ENCODE measurements at places on chromosomes 1 and 21. TPM values are rescaled to one million over a fixed set of nuclear protein-coding genes. Genes with fewer than 3 reads are reported as not detected.

SASS6 gene
- total RNA-seq, result 9.0 TPM

KRTAP12-2 gene
- total RNA-seq, result not detected

PMVK gene
- total RNA-seq, result 41.5 TPM

ZFP69 gene
- not detected for total RNA-seq

DNA sequence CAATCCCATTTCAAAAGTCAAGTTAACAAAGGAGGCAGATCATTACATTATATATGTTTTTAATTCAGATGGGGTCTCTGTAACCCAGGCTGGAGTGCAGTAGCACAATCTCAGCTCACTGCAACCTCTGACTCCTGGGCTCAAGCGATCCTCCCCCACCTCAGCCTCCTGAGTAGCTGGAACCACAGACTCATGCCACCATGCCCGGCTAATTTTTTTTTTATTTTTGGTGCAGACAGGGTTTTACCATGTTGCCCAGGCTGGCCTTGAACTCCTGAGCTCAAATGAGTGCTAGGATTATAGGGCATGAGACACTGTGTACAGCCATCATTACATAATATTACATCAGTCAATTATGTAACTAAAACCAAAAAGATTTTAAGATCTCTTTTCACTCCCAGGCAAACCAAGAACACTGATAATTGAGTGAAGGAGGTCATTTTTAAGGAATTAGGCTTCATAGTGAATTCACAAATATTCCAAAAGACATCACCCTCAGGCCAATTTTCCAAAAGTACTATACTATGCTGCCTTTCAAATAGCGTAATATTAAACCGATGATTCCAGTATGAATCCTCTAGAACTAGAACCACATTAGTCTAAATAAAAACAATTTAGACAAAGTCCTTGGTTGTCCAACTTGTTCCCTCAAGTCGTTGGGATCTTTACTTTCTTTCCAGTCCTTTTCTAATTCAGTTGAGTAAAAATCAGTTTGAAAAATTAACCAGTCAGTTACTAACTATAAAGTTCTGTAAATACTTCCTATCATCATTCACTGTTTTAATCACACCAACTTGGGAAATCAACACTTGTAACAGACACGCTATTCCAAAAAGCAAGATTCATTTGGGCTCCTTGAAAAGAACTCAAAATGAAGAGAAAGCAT, 16.1 kb downstream of the TOMM20 start:
- DNase-seq, result no peak

- DNase-seq, result peak; percentile 23
Measured at GRCh38 chr1:43832255-43832654, 101.3 kb upstream of the ARTN start.

DNA sequence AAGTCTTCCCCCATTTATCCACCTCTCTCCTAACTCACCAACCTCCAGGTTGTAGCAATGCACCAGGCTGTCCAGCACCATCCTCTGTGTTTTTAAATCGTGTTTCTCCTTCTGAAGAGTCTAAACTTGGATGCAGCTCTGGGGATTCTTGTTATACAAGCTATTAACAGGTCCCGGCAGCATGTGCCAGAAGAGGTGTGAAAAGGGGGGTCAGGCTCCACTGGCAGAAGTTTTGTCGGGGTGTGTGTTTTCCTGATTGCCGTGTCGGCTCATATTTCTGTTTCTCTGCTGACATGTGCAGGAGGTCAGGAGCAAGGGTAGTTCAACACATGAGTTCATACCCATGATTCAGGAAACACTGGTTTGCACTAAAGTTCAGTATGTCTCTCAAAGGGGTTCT, 658.6 kb upstream of the CAMK1G start:
- DNase-seq, result no peak

- DNase-seq, result no peak
Measured at GRCh38 chr21:45003331-45004058, 63.7 kb downstream of the SLX9 start.

DNA sequence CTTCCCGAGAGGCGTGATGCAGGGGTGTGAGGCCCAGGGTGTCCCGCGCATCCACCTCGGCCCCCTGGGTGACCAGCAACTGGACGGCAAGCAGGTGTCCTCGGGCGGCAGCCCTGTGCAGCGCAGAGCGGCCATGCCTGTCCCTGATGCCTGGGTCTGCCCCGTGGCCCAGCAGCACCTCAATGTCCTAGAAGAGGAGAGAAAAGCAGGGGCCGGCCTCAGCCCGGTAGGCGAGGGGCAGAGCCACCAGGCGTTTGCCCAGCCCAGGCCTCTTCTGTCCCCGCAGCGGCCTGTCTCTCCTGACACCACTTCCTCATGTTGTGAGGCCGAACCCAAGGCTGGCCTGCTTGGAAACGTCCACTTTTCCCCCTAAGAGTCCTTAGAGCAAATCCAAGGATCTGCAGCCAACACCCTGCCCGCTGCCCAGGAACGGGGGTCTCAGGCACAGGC, 1.7 kb downstream of the ANKRD65 start:
- DNase-seq, result no peak

- DNase-seq, result no peak
Measured at GRCh38 chr21:36089946-36090345, 20.1 kb downstream of the CBR1 start.

GRCh38 chr1:198205016-198205684, 48.4 kb downstream of the NEK7 start:
- no peak for DNase-seq

GRCh38 chr21:39175154-39175553, 8.1 kb downstream of the PSMG1 start:
- DNase-seq, result peak; percentile 63

DNA sequence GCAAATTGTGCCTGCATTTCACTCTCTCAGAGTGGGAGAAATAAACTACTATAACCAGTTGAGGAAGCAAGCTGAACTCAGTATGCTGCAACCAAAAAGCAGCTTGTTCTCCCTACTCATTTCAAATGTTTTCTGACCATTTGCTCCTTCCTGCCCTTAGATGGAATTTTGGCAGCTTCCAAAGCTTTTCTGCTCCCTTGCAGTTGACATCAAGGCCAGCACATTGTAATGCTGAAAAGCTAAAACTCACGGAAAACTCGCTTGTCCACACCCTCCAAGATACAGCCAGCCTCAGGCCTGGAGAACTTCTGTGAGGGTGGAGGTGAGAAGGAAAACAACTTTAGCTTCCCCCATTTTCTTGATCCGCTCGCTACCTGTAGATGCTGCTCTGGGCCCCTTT, 5.0 kb upstream of the CHML start:
- no peak for DNase-seq

- no peak for DNase-seq
Measured at GRCh38 chr1:24919791-24920532, 10.1 kb downstream of the RUNX3 start.

GRCh38 chr1:22076346-22076745, 23.8 kb downstream of the CDC42 start:
- no peak for DNase-seq

- no peak for DNase-seq
Measured at GRCh38 chr1:32990887-32991286, 26.3 kb upstream of the RNF19B start.

DNA sequence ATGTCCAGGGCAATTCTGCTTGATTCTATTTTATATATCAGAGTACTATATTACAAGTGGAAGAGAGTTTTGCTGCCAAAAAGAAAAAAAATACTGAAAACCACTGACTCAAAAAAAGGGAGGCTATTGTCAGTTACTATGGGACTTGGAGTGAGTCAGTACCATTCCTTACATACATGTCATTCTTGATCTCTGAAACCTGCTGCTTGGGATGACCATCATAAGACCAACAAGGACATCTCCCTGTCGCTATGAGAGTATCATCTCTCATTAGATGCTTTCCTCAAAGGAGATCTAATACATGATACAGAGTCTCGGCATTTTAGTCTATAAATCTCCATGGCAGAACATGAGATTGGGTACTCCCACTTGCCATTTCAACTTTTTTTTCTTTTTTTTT, 11.8 kb upstream of the INPP5B start:
- peak; percentile 45 for DNase-seq

DNA sequence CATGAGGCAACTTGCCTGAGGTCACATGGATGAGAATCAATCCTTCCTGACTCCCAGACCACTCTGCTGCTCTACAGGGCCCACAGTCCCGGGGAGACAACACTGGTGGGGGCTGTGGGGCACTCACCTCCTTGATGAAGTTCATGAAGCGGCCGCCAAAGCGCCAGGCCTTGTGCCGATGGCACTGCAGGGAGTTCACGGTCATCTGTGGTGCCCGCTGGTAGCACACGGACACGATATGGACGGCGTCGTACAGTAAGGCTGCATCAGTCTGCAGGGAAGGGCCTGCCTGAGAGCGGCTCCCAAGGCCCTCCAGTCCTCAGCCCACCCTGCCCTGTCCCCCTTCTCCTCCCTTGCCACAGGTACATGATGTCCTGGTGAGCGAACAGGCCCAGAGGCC, 175.3 kb downstream of the GRIK3 start:
- no peak for DNase-seq

DNA sequence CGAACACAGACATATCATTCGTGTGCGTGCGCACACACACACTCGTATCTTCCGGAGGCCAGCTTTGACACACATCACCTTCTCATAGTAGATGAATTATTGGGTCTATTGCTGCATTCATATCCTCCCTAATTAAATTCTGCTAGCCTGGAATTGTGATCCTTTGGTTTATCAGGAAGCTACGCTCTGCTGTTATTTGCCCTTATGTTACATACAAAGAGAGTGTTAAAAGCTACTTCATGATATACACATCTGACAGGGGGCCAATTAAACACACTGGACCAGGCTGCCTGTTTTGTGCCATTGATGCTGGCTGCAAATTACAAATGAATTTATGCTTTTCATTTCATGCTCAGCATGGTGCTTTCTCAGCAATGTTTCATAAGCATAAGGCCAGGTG, 252.0 kb downstream of the RHOU start:
- DNase-seq, result no peak

DNA sequence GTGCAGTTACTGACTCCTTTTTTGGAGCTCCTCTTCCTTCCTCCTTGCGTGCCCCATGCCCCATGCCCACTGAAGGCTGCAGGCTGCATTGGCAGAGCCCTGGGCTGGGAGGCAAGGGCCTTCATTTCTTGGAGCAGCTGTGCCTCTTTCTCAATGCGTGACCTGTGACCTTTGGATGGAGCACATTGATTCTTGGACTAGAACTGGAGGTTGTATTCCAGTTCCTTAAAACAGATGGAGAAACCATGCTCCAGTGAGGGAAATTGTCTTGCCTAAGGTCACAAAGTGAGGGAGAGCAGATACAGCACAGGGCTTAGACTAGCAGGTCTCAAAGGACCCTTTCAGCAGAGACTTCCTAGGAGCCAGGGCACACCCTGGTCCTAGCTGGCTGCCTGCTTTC, 9.0 kb downstream of the TMEM269 start:
- no peak for DNase-seq

- DNase-seq, result no peak
Measured at GRCh38 chr1:224921354-224921753, 8.1 kb upstream of the DNAH14 start.

DNA sequence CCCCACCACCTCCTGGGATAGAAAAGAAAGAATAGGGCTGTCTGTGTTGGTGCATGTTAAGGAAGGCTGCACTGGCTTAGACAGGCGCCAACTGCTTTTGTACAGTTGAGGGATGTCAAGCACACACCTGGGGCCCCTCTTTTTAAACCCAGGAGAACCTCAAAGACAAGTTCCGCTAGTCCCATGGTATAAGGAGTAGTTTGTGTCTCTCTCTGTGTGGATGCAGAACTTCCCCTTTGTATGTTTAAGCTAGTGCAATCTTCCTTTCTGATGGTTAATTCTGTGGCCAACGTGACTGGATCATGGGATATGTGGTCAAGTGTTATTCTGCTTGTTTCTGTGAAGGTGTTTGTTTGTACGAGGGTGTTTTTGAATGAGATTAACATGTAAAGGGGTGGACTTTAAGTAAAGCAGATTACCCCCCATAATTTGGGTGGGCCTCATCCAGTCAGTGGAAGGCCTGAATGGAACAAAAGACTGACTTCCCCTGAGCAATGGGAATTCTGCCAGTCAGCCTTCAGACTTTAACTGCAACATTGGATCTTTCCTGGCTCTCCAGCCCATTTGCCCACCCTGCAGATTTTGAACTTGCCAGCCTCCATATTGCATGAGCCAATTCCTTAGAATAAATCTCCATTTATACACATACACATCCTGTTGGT, 9.5 kb upstream of the DUSP10 start:
- no peak for DNase-seq

DNA sequence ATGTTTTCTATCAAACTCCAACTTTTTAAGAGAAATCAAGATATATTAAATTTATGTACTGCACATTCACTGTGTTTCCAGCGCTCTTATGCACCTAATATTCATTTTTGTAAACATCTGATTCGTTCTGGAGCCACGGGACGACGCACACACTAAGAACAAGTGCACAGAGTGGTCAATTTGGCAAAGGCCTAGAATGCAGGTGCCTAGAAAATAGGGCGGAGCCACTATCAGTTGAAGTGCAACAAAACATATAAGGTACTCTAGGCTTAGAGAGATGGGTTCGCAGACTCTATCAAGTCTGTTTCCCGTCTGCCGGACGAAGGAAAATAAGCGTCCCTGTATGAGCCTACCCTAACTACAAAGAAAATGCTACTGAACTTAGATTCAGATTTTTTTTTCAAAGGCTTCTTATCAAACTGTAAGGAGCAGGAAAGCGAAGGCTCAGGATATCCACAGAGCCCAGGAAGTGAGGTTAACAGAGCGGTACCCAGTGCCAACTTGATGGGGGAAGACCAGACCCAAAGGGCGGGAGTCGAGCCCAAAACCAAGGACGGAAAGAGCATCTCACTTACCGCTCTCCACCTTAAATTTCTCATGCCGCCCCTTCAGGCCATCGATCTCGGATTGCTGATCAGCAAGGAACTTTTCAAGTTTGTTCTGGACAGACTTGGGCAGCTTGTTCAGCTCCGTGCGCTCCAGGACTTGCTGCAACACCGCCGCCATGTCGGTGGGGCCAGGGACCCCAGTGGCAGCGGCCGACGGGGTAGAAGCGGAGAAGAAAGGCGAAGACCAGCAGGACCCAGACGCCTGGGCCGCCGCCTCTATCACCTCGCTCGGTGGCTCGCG, 526 bp downstream of the TPR start:
- DNase-seq, result peak; percentile 47

DNA sequence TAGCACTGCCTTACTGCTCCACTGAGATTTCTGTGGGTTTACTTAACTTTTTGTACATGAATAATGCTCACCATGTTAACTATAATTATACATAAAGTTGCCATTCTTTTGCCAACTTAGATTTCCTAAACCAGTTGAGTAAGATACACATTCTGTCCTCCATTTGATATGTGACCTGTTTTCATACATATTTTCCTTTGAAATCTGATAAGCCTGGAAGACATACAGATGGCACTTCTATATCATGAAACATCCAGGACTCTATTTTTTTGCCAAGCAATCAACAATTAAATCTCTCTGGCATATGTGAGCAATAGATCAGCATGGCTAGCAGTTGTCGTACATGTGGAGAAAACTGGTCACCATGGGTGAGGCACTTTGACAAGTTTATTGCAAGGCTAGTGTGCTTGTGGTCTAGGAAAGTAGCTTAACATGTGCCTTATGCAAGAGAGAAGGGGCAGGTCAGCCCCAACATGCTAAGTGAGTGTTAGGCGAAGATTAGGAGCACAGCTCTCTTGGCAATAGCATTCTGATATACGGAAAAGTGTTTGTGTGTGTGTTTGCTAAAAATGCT, 14.2 kb downstream of the PRRX1 start:
- DNase-seq, result no peak

- no peak for DNase-seq
Measured at GRCh38 chr1:243391355-243391754, 135.5 kb downstream of the SDCCAG8 start.
